ENCODE measurements at places on chromosomes 3 and 15. TPM values are rescaled to one million over a fixed set of nuclear protein-coding genes. Genes with fewer than 3 reads are reported as not detected.

DNA sequence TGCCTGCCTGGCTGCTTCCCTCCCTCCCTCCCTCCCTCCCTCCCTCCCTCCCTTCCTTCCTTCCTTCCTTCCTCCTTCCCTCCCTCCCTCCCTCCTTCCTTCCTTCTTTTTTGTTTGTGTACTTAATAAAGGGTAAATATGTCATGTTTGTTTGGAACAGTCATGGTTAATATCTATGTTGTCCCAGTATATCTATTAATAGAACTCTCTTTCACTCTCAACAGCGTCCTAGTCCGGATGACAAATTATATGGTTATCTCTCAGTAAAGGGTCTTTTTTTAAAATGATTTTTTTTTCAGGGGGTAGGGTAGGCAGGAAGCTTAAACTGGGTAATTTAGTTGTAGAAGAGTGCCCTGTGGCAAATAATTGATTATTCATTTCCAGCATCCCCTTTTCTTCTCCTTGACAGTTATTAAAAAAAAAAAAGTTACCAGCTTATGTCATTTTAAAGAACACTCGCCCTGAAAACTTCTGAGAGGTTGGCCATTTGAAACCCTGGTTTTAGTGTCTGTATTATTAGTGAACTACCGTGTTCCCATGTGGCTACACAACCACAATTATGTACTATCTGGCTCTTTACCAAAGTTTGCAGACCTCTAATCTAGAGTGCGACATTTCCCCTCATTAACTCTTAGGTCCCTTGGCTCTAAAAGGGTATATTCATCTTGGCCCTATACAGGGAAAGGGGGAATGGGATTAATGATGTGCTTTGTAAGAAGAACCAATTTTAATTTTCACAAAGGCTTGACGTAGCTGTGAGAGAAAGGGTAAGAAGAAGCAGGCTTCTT lies 13.7 kb downstream of the TAGLN3 start:
- DNase-seq: no peak

DNA sequence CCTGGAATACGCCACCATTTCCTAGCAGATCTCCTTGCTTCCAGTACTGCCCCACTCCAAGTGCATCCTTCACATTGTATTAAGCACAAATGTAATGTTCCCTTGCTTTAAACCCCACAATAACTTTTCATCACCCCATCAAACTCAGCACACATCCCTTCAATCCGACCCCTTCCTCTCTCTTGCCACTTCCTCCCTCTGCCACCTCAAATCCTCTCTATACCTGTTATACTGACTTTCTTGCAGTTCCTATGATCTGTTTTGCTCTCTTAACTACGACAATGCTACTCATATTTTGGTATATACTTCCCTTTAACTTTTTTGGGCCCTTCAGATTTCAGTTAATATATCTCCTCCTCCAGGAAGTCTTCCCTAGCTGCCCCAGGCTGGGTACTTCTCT lies 14.1 kb downstream of the PARL start:
- no peak for DNase-seq

DNA sequence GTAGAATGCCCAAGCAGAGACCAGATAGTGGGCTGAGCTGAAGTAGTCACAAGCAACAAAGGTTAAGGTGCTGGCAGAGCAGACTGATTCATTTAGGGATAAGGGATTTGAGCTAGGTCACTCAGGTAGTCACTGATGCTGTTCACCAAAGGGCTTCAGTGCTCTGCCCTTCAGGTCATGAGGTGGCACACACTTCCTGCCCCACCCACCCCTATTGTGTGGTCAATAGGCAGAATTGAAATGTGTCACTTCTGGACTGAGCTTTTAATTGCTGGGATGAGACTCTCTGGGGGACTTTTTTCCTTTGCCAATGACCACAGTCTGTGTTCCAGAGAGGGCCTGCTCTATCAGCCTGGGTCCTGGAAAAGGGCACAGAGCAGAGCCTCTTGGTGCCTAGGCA lies 2.9 kb upstream of the DIS3L start:
- DNase-seq: no peak

GRCh38 chr3:18580268-18580667 lies 155.1 kb upstream of the SATB1 start:
- DNase-seq: no peak

GRCh38 chr3:42830437-42831320 lies 21.4 kb downstream of the ACKR2 start:
- no peak for DNase-seq

B3GNT5 gene
- total RNA-seq: 2.6 TPM

AGTR1 gene
- total RNA-seq: 5.3 TPM

- DNase-seq: no peak
Observed at GRCh38 chr3:50396502-50396901, 37.2 kb upstream of the TMEM115 start.

CTDSPL gene
- 46.4 TPM for total RNA-seq

DNA sequence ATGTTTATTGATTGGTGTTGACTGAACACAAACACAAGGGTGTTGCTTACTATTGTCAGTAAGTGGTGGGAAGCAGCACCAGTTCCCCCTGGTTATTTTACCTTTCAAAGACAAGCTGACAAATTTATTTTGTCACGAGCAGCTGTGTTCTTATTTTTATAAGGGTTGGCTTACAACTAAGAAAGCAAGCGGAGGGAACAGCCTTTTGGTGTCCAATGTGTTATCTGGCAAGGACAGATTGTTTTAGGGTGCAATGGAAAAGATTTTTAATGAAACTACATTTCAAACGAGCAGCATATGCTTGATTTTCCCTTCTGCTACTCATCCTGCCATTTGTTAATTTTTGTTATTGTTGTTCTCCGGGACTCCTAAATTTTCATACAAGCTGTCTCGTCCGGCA lies 920.6 kb upstream of the CFAP20DC start:
- DNase-seq: no peak

DNA sequence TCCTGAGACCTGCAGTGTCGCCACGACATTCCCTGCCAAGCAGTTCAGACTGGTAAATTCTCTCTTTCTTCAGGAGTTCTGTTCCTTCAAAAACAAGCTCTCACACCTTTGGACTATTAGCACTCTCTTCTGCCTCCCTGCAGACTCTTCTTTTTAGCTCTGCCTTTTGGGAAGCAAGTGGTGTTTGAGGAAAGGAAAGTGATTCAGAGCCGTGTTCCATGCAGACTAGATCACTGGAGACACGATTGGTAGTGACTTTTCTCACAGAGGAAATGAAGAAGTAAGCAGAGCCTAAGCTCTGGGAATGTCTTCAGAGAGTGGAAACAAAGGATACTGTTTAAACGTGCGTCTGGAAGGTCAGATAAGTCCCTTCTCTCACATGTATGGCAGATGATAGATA lies 270.6 kb upstream of the TPRG1 start:
- no peak for DNase-seq

DNA sequence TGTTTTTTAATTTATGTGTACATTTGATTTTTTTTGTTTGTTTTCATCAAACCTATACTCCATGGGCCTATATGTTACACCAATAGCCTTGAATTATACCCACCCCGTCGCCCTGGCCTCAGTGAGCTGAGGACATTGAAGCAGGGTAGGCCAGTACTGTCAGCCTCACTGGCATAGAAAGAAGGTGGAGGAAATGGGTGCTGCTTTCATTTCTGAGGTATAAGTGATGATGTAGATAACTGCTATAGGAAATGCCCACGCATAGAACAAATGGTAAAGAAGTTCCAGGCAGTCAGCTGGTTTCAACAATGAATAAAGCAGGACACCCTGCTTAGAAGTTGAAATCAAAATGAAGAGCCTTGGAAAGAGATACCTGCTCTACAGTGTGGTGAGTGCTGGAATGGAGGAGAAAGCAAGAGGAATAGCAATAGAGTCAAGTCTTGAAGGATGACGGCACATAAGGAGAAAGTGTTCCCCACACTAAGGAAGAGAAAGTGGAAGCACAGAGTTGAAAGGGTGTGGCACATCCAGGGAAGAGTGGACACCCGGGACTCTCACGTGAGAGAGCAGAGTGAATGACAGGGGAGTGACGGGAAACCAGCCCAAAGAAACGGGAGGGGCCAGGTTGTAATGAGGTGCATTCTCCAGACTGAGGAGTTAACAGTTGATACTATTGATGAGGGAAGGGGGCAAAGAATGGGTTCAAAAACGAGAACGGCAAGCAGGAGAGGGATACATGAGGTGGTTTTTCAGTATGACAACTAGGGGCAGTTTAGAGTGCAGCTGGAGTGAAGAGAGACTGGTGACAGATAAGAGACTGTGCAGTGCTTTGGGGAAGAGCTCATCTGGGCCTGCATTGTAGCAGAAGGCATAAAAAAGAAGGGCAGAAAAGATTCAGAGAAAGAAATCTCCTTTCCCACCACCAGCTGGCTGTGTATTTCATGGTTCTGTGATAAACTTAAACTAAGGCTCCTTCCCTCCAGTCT lies 70.5 kb downstream of the KLHL25 start:
- DNase-seq: no peak

- no peak for DNase-seq
Observed at GRCh38 chr3:183224180-183224970, 28.7 kb upstream of the B3GNT5 start.

DNA sequence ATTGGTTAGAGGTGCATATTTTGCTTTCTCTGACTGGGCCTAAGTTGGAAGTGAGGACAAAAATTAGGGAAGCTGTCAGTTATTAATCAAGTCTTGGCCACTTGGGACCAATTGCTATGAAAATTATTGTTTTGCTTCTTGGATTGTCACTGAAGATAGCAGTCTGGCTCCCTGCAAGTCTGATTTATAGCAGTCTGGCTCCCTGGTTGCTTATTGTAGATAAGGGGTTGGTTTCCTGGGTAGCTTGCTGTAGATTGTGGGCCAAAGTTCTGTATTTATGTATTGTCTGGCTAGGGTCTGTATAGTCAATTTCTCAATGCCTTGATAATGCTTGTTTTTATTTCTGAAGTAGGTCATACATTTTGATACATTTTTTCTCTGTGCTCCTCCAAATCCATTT lies 13.3 kb upstream of the DRD3 start:
- no peak for DNase-seq

DNA sequence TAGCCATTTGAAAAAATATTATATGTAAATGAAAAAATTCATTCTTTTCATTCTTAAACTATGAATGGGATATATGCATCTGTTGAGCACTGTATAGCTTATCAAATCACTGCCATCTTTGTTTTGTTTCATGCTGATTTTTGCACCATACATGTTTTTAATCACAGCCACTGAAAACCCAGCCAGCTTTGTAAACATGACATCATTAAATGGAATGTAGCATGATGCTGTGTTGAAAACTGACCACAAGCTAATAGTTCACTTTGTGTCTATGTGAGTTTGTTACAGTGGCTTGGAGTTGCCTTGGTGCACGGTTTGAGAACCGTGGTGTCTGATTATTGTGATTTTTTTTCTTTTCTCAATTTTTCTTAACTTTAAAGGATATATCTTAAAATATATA lies 75.7 kb downstream of the GMPS start:
- no peak for DNase-seq

VWA5B2 gene
- total RNA-seq: not detected

P2RY14 gene
- total RNA-seq: 4.5 TPM

SLC2A2 gene
- total RNA-seq: not detected

GOLGA8M gene
- total RNA-seq: 2.9 TPM

- no peak for DNase-seq
Observed at GRCh38 chr3:134081211-134081610, 51.5 kb upstream of the SLCO2A1 start.

NR2E3 gene
- total RNA-seq: not detected

TRMT10C gene
- 21.2 TPM for total RNA-seq

DNA sequence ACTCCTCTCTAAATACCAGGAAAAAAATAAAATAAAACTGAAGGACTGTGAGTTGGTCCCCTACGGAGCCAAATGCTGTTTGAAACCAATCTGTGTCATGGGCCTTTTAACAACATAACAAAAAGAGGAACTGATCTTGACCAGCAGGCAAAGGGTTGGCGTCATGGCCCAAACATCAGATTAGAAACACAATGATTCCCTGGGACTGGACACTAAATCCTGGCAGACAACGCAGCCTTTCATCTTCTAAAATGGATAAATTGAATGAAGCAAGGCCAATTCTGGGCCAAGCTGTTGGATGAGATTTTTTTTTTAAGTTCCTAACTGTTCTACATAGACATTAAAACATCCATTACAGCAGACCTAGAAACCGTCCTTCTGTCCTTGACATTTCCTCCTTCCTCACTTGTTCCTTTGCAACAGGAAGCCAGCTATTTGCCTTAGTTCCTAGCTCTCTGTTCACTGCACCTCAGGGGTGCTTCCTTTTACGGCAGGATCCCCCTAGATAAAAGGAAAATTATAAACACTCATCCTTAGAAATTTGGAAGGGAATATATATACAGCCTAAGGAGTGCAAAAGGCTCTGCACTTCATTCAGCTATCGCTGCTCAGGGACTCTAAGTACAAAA lies 21.6 kb upstream of the TAFA4 start:
- DNase-seq: no peak

LNP1 gene
- total RNA-seq: 2.8 TPM

- DNase-seq: no peak
Observed at GRCh38 chr3:63909431-63909830, 2.8 kb downstream of the SCAANT1 start.

- DNase-seq: no peak
Observed at GRCh38 chr15:61205346-61205921, 23.7 kb downstream of the RORA start.

- no peak for DNase-seq
Observed at GRCh38 chr15:100050877-100051786, 290.6 kb downstream of the ADAMTS17 start.

- no peak for DNase-seq
Observed at GRCh38 chr15:51846066-51846462, 16.6 kb downstream of the TMOD3 start.

DNA sequence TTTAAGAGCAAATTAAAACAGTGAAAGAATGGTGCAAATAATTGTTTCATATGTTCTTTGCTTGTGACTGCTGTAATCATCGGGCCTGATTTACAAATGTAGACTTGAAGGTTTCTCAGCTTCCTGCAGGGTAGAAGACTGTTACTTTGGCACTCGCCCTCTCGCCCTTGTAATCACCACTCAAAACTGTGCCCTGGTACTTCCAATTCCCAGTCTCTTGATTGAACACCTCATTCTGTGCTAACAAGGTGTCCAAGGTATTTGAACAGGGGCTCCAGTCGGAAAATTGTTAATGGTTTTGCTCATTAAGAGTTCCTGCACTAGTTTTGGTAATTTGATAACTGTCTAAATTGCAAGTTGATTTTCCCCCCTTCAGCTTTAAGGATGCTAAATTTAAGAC lies 209.5 kb downstream of the ZIC1 start:
- no peak for DNase-seq

DNA sequence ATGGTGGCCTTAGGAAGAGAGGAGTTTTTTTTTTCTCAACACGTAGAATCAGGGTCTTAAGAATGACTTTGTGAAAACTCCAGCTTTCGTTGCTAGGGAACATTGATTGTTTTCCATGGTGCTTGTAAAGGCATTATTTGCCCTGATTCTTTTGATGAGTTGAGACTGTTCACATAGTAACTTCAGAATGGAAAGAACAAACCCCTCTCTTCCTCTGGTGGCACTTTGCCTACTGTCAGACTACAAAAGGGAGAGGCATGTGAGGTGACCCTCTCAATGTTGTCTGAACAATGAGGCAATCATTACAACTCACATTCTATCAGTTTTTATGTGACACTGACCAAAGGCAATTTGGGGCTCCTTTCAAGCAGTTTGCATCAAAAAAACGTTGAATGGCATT lies 477.8 kb downstream of the FGF12 start:
- DNase-seq: no peak

Data from left cardiac atrium (tissue), 4 donors.